ENCODE measurements at places on chromosomes 12 and 14. TPM values are rescaled to one million over a fixed set of nuclear protein-coding genes. Genes with fewer than 3 reads are reported as not detected.

GRCh38 chr12:102954134-102954533 lies 3.3 kb upstream of the ASCL1 start:
- no peak for DNase-seq

FLRT2 gene
- 2.4 TPM for total RNA-seq

DIO2 gene
- not detected for total RNA-seq

SLC6A15 gene
- not detected for total RNA-seq

DNA sequence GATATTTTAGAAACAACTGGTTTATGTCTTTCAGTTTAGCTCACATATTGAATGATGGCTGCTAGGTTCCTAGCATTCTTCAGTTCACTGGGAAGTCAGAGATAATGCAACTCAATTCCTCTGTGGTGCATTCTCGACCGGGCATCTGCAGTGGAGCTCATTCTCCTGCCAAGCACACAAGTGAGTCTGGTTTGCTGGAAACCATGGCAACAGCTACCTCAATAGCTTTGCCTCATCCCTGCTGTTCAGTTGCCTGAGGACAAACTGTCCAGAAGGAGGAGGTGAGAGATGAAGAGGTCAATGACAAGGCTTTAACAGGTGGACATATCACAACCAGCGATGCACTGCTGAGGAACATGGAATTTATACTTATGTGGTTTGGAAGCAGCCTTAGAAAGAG lies 816.9 kb downstream of the AACS start:
- no peak for DNase-seq

DNA sequence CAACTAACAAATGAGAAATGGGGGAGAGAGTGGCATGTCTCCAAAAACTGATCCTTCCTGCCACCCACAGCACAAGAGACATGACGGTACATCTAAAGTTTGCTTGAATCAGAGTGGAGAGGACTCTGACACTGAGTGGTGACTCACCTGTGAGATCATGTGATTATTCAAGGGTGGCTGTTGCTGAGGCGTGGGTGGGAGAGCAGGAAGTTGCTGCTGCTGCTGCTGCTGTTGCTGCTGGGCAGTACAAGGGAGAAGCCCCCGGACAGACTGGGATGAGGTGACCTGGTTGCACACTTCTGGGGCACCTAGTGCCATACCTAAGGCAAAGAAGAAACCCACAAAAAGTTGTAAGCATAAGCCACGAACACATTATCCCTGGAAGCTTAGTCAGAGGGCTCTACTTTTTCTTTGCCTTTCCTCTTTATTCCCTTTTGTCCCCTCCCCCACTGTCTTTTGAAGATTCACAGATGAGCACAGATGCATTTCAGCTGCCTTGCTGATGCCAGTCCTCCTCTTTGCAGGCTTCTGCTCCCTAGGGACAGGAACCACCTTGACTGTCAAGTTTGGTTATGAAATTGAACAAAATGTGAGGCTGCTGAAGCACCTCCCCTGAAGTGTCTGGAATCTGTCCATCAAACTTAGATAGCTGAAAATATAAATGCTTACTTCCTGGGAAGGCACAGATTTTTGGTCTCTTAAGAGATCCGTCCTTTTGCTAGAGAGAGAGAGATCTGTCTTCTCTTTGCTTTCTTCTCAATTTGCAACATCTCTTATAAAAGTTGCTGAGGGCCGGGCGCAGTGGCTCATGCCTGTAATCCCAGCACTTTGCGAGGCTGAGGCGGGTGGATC lies 29.4 kb upstream of the STAC3 start:
- DNase-seq, result no peak

- DNase-seq, result no peak
Measured at GRCh38 chr12:111570084-111570961, 28.8 kb downstream of the ATXN2 start.

BCL11B gene
- 4.5 TPM for total RNA-seq

- no peak for DNase-seq
Measured at GRCh38 chr14:101177301-101177971, 273.9 kb upstream of the RTL1 start.

- no peak for DNase-seq
Measured at GRCh38 chr12:132651444-132652100, 33.0 kb downstream of the P2RX2 start.

DNA sequence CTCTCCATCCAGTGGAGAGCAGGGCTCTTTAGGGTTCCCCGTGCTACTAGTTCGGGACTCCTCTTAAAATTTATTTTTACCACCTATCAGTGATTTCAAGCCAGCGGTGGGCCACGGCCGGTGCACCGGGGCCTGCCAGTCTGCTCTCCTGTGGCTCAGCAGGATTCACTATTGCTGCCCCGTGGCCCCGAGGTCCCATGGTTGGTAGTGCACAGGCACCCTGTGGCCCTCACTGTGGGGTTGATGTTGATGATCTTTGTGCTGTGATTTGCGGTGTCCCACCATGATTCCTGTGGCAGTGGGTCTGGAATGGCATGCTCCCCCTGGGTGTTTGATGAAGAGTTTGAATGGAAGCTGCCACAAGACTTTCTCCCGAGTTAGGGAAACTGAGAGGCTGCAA lies 12.6 kb upstream of the MEG3 start:
- DNase-seq, result no peak

GRCh38 chr14:102663440-102663839 lies 71.0 kb downstream of the RCOR1 start:
- DNase-seq, result no peak

Data from upper lobe of left lung (tissue), 6 donors.